ENCODE measurements at places on chromosomes 1 and 21. TPM values are rescaled to one million over a fixed set of nuclear protein-coding genes. Genes with fewer than 3 reads are reported as not detected.

The PCP4 gene
- not detected for total RNA-seq

The FCN3 gene
- total RNA-seq = not detected

The ALX3 gene
- total RNA-seq = not detected

The APCS gene
- total RNA-seq = not detected

The ANGPTL7 gene
- not detected for total RNA-seq

The GBP7 gene
- not detected for total RNA-seq

The PLEKHN1 gene
- 4.9 TPM for total RNA-seq

The MPL gene
- 0.16 TPM for total RNA-seq

The CFHR1 gene
- total RNA-seq = not detected

The SFN gene
- 551 TPM for total RNA-seq

The SYCP1 gene
- total RNA-seq = not detected

The ZNF648 gene
- total RNA-seq = not detected

The PALMD gene
- total RNA-seq = 0.23 TPM

The DFFB gene
- total RNA-seq = 3.4 TPM

The C1orf185 gene
- not detected for total RNA-seq

The KIF17 gene
- total RNA-seq = 2.1 TPM

All from A549 treated with AZD2906 at 1 μM for 4 hours (cell line).